ENCODE measurements at places on chromosomes 3 and 15.

- no peak for DNase-seq
These were observed 116.1 kb upstream of the CMC1 start for GRCh38 chr3:28125342-28125741.

DNA sequence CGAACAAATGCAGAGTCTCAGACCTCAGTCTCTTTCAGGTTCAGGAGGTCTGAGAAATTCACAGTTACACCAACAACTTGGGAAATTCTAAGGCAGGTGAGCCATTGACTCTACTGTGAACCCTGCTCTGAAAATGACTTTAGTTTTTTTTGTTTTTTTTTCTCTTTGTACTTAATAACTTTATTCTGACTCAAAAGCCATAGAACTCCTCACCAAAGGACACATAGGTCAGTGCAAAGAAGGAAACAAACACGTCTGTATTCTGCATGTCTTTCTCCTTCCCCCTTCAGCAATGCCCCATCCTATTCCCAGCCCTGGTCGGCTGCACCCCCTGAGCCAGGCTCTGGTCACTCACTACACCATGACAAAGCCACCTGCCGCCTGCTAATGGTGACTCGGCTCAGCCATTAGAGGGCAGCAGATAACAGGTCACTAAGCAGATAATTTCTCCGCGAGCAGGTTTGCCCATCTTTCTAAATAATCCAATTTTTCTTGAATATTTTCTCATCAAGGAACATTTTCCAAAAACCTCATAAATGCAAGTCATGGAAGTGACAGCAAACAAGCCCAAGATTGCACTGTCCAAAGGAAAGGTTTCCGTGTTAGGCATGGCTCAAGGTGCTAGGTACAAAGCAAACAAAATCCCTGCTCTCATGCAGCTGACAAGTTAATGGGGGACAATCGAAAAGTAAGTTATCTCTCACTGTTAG, 37.7 kb downstream of the TM4SF4 start:
- no peak for DNase-seq

DNA sequence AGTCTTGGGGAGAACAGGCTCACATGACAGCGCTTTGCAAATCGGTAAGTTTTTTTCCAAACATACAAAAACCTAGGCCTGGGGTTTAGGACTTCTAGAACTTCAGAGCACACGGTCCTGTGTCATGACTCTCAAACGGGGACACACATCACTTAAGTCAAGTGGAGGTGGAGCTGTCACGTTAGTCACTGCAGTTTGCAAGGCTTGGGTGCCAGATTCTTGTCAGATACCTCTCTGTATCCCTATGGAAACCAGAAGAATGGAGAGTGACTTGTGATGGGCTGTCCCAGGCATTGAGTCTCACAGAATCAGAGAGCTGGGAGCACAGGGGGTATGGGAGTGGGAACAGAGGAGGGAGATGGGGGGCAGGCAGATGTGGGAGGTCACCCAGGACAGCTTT, 64.8 kb downstream of the DUT start:
- no peak for DNase-seq

GRCh38 chr3:84727616-84728015, 231.2 kb upstream of the CADM2 start:
- no peak for DNase-seq

DNA sequence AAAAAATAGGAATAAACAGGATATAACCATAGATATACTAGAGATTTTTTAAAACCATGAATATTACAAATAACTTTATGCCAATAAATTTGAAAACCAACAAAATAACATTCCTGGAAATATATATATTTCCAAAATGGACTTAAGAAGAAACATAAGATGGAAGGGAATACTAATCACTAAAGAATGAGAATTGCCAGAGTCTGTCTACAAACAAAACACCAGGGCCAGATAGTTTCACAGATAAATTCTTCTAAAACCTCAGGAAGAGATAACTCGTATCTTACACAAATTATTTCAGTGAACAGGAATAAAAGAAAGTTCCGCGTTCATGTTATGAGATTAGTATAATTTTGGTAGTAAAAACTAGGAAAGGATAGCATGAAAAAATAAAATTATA, 107.3 kb downstream of the HERC1 start:
- DNase-seq, result no peak

GRCh38 chr15:26128611-26129140, 265.5 kb upstream of the ATP10A start:
- DNase-seq, result no peak

- DNase-seq, result no peak
These were observed 209.8 kb upstream of the RBMS3 start for GRCh38 chr3:29070959-29071634.

DNA sequence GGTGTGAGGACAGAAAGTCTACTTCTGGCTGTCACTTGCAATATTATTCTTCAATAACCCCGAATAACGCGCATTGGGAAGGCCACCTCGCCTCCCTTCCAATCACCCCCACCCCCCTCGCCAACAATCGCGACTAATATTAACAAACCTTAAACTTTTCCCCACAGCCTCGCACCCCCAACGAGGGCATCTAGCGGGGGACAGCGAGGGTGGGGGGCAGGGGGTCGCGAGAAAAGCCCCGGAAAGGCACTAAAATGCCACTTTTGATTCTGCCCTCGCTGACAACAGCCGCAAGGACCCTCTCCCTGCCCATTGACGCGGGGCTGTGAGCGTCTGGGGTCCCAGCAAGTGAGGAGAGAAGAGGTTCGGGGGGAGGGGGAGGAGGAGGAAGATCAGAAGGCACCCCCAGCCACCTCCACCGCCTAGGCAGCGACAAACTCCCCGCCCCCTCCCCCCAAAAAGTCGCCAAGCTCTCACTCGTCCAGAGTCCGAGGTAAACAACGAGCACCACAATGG, 868 bp downstream of the SATB1 start:
- peak; percentile 7 for DNase-seq

DNA sequence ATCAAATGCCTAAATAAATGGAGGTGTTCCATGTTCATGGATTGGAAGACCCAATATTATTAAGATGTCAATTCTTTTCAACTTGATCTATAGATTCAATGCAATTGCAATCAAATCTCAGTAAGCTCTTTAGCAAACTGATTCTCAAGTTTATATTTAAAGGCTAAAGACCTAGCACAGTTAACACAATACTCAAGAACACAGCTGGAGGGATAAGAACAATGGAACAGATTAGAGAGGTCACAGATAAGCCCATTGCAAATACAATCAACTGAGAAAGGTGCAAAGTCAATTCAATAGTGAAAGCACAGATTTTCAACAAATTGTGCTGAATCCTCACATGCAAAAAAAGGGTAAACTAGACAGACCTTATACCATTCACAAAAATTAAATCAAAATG, 198.9 kb downstream of the P3H2 start:
- no peak for DNase-seq

GRCh38 chr3:142613491-142613890, 17.3 kb downstream of the PLS1 start:
- no peak for DNase-seq

DNA sequence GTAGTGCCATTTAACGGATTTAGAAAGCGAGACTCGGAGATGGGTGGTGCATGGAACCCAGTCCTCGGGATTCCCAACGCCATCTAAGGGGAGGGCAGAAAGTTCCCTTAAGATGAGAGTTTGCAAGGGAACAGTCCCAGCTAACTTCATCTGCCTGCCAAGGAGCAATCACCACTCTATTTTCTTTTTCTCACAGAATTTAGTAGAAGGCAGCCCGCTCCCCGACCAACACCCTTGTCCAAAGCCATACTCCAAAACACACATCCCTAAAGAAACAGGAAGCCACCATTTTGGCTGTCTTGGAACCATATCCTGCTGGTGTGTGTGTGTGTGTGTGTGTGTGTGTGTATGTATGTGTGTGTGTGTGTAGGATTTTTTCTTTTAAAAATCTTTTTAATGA, 7.1 kb upstream of the FGD5 start:
- no peak for DNase-seq

DNA sequence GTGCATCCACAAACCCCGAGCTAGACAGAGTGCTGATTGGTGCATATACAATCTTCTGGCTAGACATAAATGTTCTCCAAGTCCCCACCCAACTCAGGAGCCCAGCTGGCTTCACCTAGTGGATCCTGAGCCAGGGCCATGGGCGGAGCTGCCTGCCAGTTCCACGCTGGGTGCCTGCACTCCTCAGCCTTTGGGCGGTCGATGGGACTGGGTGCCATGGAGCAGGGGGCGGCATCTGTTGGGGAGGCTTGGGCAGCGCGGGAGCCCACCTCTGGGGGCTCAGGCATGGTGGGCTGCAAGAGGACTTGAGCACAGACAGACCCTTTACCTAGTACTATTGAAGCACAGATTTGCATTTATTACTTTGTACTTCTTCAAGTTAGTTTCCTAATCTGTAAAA, 57.5 kb downstream of the ZPLD1 start:
- no peak for DNase-seq

DNA sequence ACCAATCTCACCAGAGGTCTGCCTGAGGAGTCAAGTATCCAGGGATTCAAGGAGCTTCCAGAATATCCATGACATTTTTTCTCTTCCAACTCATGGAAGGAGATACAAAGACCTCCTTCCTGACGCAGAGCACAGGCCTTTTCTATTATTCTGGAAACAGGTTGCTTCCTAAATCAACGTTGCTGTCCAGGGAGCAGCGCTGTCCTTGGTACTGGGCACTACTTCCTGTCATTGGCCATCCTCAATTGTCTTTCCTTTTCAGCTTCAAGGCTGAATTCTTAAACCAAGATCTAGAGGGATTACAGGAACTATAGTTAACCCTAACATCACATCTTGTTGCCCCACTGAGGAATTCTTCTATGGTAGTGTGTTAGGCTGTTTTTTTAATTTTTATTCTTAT, 50.4 kb upstream of the TBC1D21 start:
- no peak for DNase-seq

DNA sequence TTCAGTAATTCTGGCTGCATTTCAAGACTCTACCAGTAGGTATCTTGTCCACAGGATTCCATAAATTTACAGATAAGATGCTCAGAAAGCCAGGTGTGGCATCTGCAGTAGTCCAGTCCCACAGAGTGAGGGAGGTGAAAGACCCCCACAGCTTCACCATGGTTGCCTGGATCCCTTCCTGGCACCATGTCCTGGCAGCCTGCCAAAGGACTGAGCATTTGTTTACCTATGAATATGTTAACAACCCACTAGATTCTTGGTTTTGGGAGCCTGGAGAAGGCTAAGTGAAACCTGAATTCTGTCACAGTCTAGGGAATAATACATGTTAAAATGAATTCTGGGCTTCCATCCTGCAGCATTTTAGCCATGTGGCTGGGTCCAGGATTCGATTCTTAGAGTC, 14.9 kb downstream of the CHST2 start:
- no peak for DNase-seq

DNA sequence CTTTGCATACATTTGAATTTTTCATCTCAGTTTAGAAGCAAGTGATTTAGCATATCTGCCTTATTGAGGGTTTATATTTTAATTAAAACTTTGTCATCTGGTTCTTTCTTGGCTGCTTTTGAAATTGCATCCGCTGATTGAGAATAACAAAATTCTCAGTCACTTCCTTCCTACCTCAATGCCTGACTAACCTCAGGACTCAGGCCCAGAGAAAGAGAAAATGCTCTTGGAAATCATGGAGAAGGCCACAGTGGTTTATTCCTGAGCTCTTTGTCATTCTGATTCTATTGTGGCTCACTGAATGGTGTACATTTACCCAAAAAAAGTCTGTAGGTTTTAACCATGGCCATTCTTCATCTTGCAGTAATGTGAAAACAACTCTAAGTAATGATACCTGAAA, 533.9 kb downstream of the TBL1XR1 start:
- no peak for DNase-seq

- no peak for DNase-seq
These were observed 20.1 kb downstream of the KBTBD8 start for GRCh38 chr3:67018105-67018788.

DNA sequence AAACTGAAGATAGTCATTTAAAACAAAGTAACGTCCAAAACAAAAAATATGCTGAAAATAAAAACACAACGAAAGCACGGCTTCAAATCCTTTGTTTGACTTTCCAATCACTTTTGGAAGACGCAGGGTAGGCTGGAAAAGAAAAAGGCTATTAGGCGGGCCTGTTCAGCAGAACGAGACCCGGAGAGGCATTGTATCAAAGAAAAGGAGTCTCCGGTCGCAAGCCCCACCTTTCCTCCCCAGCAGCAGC, 691 bp downstream of the SENP7 start:
- DNase-seq, result peak; percentile 27

GRCh38 chr3:128804017-128804810, 75.2 kb upstream of the ACAD9 start:
- DNase-seq, result peak; percentile 37

DNA sequence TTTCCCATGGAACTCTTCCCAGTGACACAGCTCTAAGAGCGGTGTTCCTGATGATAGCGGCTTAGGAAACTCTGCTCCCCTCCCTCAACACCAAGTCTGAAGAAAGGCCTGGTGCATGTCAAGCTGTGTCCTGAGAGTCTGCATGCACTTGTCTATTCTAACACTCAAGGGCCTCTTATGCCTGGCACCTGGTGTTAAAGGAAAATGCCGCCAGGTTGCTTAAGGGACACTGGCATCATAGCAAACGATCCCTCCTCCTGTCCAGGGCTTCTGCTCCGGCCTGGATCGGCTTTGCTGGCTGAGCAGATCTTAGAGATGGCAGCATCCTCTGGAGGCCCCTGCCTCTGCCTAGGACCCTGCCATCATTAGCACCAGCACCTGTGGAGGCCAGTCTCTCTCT, 121.7 kb downstream of the MEGF11 start:
- DNase-seq, result no peak

DNA sequence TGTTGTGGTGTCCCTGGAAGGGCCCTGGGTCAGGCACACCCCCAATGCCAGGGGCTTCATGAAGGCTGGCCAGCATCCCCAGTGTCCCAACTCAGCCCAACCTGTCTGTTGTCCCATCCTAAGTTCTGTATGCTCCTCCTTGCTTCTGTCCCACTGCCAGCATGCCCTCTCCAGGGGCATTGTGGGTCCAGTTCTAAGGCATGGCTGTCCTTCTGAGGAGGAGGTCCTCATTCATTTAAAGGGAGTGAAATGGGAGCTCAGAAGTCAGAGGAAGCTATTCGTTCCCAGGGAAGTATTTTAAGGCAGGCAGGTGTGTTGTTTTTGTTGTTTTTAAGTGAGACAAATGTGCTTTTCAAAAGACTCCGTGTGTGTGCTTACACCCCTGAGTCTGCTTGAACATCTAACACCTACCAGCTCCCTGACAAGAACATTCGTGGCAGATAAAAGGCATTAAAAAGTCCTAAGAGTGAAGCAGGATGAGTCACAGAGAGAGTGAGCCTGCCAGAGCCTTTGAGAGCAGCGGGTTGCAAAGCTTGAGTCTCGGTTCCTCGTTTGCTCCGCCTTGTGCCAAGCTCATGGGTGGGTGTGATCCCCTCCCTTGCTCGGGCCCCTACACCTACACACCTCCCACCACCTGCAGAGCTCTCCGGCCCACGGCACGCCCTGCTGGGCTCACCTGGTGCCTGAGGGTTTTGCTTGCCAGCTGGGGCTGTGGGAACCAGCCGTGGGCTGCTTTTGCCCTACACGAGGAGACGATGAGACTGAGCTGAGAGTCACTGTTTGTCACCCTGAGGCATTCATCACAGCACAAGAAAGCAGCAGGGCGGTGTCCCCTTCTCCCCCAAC, 183.4 kb upstream of the TOPAZ1 start:
- no peak for DNase-seq
